Vagina (tissue), 2 donors: ENCODE measurements at places on chromosomes 12 and 14.

- no peak for DNase-seq
Measured at GRCh38 chr12:30968211-30968610, 41.7 kb downstream of the TSPAN11 start.

DNA sequence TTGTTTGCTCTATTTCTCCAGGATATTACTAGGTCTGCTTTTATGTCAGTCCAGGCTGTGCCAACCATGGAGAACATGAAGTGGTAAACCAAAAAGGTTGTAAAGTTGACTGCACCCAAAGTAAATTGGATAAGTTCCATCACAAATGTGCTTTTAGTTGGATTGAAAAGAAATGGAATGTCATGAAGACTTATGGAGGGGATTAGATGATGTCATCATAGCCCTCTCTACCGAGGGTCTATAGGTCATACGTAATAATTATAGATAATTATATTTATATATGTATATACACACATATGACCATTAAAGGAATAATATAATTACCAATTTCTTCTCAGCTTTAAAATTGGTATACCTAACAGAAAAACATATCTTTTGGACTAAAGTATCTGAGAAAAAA is 714.9 kb downstream of the NOVA1 start:
- DNase-seq: no peak

- no peak for DNase-seq
Measured at GRCh38 chr12:78994168-78994791, 129.7 kb downstream of the SYT1 start.

DNA sequence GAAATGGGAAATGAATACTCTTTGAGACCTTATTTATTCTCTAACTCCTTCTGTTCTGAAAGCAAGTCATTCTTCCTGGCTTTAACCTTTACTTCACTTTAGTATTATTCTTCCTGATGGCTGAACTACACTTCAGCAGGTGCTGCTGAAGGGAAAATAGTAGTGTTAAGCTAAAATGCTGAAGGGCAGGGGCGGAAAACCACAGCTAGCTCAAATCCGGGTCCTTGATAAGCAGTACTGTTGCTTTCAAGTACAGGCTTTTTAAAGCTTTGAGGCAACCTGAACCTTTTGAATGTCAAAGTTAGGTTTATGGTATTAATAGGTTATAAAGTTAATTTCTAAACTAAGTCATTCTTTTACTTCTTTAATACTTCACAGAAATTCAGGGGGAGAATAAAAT is 10.7 kb downstream of the CCDC196 start:
- no peak for DNase-seq

DNA sequence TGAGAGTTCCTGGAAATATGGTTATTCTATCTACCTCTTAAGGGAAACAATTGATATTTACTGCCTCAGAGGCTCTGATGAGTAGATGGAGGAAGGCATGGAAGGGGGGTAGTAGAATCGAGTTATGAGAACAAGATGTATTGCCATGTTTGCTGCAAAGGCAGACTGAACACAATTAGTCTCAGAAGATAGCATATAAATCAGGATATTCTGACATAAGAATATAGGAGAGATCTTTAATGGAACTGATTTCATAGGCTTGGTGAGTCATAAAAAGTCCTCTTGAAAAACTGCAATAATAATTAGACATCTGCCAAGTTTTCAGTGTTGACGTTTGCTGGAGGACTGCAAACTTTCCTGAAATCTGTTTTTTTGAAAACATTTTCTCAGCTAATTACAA is 636.1 kb downstream of the TMTC2 start:
- no peak for DNase-seq

- no peak for DNase-seq
Measured at GRCh38 chr12:116651089-116651488, 86.8 kb downstream of the SPRING1 start.

GRCh38 chr14:46399049-46399448 is 252.5 kb downstream of the RPL10L start:
- no peak for DNase-seq

DNA sequence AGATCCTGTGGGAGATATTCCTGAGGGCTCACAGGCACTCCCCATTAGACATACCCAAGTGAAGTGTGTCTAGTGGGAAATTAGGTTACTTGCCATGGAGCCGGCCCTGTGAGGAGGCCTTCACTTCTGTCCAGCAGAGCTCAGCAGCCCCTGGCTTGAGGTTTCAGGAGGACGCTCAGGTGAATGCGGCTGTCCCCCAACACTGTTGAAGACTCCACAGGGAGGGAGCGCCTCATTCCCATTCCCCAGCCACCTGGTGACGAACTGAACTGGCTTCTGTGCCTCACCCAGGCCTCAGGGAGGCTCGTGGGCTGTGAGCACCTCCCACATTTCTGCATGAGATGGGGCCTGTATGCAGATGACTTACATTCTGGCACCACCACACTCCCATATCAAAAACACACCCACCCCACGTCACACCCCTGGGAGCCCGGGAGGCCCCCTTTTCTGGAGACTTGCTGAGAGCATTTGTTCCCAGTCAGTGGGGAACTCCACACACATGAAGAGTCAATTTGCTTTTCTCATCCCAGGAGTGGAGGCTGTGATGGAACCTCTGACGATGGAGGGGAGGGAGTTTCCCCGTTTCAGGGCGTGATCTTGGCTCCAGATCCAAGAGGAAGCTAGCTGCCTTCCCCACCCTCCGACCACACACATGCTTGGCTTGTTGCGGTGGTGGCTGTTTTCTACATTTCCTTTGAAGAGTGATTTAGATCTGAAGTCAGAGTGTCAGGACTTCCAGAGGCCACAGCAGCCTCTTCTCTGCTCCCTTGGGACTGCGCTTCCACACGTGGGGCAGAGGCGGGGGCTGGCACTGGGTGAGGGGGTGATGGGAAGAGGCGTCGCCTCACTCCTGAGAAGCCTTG is 120.7 kb downstream of the ADGRD1 start:
- DNase-seq: no peak

DNA sequence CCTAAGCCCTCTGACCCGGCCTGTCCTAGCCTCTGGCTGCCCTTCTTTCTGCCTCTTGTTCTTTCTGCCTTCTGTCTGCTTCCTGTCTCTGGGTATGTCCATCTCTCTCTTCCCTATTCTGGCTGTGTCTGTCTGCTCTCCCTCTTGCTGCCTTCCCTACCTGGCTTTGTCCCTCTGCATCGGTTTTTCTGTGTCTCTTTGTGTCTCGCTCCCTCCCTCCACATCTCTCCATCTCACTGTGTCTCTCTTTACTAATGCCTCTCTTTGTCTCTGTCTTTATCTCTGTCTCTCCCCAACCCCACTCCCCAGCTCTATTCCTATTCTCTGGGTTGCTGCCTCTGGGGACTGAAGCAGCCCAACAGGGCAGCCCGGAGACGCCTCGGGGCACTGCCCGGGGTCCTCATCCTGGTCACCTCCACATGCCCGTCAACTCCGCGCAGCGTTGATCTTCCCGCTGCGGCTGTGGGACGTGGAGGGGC is 10.1 kb downstream of the SHMT2 start:
- DNase-seq: no peak

DNA sequence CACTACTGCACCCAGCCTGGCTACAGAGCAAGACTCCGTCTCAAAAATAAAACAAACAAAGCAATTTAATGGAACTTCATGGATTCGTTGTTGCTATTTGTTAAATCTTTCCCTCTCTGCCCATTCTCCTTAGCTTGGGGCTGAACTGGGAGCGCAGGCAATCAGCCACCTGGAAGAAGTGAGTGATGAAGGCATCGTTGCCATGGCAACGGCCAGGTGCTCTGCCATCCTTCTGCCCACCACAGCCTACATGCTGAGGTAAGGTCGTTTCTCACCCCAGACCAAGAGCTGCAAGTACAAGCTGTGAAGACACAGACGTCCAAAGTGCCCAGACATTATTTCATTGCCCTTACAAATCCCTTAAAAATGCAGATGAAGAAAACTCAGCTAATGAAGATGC is 19.1 kb downstream of the AMDHD1 start:
- DNase-seq: no peak

GRCh38 chr12:93116632-93117031 is 187.5 kb upstream of the EEA1 start:
- no peak for DNase-seq

- DNase-seq: no peak
Measured at GRCh38 chr12:2320841-2321240, 268.1 kb downstream of the CACNA1C start.

- DNase-seq: no peak
Measured at GRCh38 chr12:45303945-45304344, 88.0 kb downstream of the ANO6 start.

DNA sequence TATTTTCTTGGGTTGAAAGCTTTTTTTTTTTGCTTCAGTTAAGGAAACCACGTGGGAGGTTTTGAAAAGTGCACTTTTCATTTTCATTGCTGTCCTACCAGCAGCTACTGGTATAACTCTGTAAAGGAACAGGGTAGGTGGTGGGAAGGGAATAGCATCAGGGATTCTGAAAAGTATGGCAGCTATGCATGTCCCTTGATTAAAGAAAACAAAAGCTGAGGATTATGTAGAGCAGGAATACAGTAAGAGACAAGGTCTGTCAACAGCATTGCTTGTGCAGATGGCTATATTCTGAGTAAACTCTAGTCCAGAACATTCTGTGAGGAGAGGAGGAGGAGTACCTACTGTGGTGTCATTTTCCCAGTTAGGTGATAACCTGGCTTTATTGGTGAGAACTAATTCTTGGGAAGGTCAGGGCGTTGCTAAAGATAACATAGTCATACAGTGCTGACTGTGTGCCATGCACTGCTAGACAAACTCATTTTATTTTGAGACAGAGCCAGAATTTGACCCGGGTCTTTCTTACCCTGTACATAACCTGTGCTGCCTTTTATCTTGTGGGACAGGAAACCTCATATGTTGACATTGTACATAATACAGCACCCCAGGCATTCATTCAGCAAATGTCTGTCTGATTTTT is 80.3 kb upstream of the TRAF3 start:
- DNase-seq: no peak

GRCh38 chr12:48002773-48003218 is 1.5 kb downstream of the COL2A1 start:
- no peak for DNase-seq

DNA sequence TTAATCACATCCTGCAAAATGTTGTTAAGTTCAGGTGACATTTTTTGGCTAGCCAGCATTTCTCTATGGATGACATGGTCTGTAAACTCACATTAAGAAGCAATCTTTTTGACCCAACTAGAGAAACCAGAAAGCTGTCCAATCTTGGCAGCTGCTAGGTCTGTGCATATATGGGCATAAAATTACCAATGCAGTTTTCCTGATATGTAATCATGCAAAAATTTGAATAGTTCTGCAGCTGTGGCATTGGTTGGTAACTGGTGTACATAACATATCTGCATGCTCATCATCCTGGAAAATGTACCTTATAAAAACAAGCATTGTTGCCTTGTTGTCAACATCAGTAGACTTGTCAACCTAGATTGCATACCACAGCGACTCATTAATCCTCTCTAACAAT is 620.0 kb upstream of the LRFN5 start:
- no peak for DNase-seq

DNA sequence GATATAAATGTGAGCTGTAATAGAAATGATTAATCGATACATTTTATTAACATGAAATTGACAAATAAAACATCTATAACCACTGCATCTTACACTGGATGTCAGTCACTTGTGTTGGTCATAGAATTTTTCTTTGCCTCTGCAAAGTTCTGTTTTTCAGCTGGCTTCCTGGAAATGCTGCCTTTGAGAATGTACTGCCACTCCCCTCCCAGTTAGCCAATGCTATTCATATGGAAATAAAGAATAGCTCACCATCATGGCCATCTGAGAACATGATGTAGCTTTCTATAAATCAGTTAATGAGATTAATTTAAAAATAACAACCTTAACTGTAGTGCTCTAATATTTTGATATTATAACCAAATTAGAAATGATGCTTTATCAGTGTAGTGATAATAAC is 41.1 kb downstream of the SLCO1B1 start:
- no peak for DNase-seq

DNA sequence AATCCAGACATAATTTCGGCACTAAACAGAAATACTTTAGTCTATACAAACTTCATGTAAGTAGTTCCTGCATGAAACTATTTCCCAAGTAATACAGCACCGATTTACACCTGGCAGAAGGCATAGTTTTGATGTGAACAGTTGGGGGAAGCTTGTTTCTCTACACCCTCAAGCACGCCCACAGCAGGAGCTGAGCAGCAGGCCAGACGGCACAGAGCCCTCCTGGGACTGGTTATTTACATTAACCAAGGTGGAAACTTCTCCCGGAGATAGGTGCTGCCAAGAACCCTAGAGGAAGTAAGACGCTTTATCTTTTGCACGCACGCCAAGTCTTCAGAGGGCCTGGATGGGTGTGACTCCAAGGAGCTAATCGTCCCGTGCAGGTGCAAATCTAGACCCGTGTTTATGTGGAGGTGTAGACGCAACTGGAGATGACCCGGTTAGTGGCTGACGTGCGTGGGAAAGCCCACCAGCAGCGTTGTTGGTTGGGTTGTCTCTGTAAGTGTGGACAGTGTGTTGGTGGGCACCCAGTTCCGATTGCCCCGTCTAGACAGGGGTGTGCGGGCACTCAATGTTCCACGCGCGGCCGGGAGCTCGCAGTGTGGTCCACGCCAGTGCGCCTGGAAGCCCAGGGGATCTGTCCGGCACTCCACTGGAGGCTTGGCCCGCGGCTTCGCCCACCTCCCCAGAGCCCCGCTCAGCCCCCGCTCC is 767 bp upstream of the TCP11L2 start:
- DNase-seq: no peak

DNA sequence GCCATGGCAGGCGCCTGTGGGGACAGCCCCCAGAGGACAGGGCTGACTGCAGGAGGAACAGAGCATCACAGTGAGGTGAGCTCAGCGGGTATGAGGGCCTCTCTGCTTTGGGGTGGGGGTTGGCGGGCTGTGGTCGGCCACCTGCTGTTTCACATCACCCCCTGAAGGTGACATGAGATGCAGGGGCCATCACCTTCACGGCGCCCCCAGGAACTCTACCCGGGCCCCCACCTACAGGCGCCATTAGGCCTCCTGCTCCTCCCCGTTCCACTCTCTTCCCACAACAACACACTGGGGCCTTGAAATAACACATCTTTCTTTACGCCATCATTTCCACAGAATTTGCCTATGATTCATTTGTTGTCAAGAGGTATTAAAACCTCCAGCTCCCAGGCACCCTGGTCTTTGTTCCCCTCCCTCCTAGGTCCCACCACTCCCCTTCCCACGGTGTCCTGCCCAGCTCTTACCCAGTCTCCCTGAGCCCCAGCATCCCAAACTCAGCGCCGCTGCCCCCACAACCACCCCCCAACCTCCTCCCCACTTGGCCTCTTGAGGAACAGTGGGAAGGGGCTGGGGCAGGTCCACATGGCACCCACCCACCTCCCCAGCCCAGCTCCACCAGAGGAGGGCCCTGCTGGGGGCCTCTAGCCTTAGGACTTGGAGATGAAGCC is 12.7 kb upstream of the HDAC7 start:
- DNase-seq: no peak

DNA sequence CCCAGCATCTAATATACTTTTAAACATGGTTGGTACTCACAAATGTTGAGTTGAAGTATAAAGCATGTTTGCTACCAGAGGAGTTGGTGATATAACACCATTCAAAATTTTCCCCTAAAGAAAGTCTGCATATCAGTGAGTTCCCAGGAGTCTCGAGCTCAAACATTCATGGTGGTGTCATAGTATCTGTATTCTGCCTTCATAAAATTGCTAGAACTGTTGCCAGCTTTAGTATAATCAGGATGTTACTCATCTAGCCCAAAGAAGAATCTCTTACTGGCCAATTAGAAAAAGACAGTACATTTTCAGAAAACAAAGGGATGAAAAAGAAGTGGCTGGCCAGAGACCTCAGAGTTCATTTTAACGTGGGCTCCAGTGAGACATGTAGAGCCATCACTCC is 374.7 kb downstream of the KCNH5 start:
- no peak for DNase-seq

- DNase-seq: no peak
Measured at GRCh38 chr14:55446127-55446736, 5.8 kb upstream of the TBPL2 start.
